ENCODE measurements at places on chromosomes 13 and 19.

DNA sequence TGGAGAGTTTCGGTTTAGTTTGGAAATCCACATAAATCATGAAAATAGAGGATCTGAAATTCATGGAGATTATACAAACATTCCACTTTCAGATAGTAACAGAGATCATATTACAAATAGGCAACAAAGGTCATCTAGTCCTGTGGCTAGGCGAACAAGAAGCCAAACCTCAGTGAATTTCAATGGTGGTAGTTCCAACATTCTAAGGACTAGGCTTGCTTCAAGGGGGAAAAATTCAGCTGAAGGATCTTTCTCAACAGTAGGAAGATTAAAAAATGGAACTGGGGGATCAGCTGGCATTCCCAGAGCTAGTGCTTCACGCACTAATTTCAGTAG lies 47.0 kb downstream of the FOXO1 start:
- DNase-seq, result no peak

DNA sequence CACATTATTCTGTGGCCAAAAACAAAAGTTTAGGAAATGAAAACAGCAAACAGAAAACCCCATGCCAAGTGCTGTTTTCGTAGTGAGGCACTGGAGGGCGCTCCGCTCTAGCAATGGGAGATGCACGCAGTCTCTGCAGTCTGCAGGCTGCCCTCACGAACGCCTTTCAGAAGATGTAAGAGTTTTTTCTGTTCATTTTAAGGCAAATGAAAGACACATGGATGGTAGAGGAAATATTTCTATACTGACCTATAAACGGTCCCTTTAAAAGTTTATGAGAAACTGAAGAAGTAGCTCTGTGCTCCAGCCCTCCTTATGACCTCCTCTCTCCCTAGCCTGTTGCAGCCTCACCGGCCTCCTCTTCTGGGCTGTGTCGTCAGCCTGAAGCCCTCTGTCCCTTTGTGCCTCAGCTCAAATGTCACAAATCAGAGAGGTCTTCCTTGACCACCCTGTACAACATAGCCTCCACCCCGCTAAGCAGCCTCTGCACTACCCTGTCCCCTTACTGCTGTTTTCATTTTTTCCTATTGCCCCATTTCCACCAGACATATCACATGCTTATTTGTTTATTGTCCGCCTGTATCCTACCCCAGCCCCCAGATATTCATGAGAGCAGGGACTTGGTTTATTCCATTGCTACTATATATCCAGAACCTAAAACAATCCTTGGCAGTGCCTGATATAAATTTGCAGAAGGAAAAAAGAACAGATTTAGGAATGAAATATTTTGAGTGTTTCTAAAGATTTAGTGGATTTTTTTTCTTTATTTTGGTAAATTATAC lies 116.4 kb downstream of the TM9SF2 start:
- no peak for DNase-seq

- DNase-seq, result no peak
Measured at GRCh38 chr13:87208636-87209035, 462.5 kb upstream of the SLITRK5 start.

- no peak for DNase-seq
Measured at GRCh38 chr19:51803519-51803918, 8.6 kb downstream of the FPR3 start.

GRCh38 chr13:29428310-29429181 lies 166.9 kb downstream of the SLC7A1 start:
- DNase-seq, result no peak

- DNase-seq, result no peak
Measured at GRCh38 chr13:59038824-59039223, 1124.9 kb downstream of the DIAPH3 start.

GRCh38 chr13:50712456-50712855 lies 131.0 kb downstream of the DLEU7 start:
- DNase-seq, result no peak

- DNase-seq, result no peak
Measured at GRCh38 chr13:45696610-45697226, 5.4 kb upstream of the CBY2 start.

- DNase-seq, result no peak
Measured at GRCh38 chr19:5073153-5073844, 104.4 kb downstream of the KDM4B start.

DNA sequence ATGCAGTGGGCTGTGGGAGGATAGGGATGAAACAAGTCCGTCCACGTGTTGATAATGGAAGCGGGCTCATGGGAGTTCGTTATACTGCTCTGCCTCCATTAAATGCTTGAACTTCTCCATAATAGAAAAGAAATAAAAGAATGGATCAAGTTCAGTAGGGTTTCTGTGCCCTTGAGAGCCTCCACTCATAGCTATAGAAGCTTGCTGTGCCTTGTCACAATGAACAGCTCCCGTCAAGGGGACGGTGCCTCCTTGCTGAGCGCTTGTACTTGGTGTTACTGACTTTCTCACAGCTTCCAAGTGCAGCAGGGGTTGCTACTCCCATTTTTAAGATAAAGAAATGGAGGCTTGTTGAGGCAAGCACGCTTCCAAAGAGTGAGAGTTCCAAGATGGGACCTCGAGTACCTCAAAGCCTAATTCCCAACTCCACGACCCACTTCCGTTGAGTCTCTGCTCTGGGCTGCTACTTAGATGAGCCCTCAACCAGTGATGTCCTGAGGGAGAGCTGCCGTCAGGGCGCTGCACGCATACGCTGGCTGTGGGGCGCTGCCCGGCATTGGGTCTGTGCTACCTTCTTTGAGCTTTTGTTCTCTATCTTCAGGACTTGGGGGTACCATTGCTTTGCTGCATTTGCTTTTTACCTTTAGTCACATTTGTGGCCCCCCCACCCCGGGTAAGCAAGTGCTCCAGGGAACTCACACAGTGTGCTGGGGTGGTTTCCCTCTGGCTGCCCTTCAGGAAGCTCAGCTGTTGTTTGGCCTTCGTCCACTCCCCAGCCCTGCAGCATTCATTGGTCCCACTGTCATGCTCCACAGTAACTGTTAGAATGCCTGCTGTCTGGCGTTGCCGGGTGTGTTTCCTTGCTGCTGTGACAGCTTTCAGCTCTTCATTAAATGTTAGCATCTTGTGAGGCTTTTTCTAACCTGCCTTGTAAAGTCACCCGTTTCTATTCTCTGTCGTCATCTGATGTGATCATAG lies 9.5 kb downstream of the SNRNP70 start:
- no peak for DNase-seq

DNA sequence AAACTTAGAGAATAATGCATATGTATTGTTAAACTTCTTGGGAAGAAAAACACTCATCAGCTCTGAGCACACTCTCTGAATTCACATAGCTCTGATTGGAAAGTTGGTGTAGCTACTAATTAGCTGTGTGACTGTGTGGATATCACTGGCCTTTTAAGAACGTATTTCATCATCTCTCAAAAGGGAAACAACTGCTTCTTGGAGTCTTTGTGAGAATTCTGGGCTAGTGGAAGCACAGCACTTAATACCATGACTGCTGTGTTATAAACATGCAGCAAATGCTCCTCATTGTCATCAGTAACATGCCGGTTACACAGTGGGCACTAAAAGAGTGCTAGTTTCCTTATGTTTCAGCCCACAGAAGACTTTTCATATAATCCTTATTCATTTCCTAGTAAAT lies 220.9 kb upstream of the CSNK1A1L start:
- DNase-seq, result no peak

DNA sequence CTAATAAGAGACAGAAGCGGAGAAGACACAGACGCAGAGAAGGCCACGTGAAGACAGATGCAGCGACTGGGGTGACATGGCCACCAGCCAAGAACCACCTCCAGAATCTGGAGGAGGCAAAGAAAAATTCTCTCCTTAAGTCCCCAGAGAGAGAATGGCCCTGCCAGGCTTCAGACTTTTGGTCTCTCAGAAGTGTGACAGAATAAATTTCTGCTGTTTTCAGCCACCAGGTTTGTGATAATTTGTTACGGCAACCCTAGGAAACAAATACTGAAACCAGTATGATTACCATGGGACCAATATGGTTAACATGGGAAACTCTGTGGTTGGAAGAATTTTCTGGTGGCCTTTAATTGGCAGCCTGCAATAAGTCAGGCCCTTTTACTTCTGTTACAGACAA lies 63.9 kb upstream of the DOCK9 start:
- no peak for DNase-seq

- no peak for DNase-seq
Measured at GRCh38 chr13:42039457-42039945, 8.9 kb upstream of the DGKH start.

DNA sequence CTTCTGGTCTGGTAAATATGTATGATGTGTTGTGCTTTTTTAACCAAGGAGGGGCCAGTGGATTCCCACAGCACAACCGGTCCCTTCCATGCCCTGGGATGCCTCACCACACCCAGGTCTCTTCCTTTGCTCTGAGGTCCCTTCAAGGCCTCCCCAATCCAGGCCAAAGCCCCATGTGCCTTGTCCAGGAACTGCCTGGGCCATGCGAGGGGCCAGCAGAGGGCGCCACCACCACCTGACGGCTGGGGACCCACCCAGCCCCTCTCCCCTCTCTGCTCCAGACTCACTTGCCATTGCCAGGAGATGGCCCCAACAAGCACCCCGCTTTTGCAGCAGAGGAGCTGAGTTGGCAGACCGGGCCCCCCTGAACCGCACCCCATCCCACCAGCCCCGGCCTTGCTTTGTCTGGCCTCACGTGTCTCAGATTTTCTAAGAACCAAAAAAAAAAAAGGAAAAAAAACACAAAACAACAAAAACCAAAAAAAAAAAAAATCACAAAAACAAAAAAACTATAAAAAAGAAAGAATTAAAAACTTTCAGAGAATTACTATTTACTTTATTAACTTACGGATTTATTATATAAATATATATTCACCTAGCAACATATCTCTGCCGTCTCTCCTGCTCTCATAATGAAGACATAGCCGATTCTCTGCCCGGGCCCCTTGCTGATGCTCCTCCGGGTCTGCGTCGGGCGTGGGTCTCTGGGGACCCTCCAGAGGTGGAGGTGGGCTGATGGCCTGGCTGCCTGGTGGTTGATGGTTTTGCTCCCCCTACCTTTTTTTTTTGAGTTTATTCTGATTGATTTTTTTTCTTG lies 14.4 kb downstream of the CAPN12 start:
- DNase-seq, result peak; percentile 79

DNA sequence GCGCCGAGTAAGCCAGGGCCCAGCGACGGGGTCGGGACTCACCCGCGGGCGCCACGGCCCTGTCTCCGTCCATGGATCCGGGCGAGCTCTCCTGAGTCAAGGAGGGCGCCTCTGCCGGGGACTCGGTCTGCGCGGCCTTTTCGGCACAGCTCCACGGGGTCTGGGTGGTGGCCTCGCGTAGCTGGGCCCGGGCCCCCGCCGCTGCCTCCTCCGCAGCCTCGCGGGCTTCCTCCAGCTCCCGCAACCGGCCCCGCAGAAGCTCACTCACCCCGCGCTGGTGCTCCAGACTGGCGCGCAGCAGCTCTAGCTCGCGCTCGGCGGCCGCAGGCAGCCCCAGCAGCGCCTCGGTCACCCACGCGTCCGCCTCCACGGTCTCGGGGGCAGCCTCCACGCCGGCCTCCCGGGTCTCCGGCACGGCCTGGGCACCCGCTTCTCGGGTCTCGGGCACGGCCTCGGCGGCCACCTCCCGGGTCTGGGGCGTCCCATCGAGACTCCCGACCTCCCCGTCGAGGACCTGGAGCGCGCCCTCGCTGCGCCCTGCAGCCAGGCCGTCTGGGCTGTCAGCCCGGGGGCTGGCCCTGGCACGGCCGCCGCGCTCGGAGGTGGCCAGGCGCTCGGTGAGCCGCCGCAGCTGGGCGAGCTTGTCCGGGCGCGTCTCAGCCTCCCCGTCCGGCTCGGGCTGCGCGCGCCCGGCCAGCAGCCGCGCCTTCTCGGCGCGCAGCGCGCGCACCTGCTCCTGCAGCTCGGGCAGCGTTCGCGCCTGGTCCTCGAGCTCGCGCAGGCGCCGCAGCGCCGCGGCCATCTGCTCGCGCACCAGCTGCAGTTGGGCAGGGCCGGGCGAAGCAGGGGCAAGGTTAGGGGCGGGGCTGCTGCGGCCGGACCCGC lies 8.4 kb downstream of the KANK3 start:
- no peak for DNase-seq

GRCh38 chr13:87779426-87779825 lies 108.3 kb downstream of the SLITRK5 start:
- no peak for DNase-seq

GRCh38 chr13:53848366-53848961 lies 819.9 kb downstream of the OLFM4 start:
- no peak for DNase-seq

GRCh38 chr13:43472980-43473379 lies 313.8 kb downstream of the ENOX1 start:
- DNase-seq, result no peak

GRCh38 chr13:33375421-33375820 lies 89.9 kb upstream of the STARD13 start:
- DNase-seq, result no peak

DNA sequence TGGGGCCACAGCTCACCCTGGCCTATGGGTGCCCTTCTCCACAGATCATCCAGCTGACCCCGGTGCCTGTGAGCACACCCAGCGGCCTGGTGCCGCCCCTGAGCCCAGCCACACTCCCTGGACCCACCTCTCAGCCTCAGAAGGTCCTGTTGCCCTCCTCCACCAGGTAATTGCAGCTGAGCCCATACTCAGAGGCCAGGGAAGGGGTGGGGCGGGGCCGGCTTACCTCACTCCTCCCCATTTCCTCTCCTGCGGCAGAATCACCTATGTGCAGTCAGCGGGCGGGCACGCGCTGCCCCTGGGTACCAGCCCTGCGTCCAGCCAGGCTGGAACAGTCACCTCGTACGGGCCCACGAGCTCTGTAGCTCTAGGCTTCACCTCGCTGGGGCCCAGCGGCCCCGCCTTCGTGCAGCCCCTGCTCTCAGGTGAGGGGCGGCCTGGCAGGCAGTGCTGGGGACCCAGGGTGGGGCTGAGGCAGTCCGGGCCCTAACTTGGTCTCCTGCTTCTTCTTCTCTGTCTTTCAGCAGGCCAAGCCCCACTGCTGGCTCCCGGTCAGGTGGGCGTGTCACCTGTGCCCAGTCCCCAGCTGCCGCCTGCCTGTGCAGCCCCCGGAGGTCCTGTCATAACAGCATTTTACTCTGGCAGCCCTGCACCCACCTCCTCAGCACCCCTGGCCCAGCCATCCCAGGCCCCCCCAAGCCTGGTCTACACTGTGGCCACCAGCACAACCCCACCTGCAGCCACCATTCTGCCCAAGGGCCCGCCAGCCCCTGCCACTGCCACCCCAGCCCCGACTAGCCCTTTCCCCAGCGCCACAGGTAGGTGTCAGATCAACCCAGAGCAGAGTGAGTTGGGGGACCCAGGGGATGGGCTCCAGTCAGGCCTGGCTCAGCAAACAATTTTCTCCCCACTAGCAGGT lies 9.6 kb upstream of the PRR19 start:
- no peak for DNase-seq

DNA sequence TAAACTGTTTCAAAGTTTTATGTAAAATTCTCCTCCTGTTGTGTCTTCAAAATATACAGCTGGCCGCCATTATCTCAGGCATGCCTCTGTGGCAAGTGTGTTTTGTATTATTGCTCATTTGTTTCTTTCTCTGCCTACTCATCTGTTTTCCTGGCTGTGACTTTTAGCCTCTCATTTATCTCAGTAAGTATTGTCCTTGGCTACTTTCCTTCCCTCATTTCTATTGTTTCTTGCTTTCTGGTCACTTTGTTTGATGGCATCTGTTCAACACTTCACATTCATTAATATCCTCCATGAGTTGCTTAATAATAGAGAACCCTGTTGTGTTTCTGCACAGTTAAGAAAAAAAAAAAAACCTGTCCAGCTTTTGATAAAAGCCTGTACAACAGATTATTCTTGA lies 869.4 kb downstream of the PCDH17 start:
- no peak for DNase-seq

Data from CD8-positive, alpha-beta T cell (primary cell).